ENCODE measurements at places on chromosomes 13 and 19. TPM values are rescaled to one million over a fixed set of nuclear protein-coding genes. Genes with fewer than 3 reads are reported as not detected.

- DNase-seq = peak; percentile 79
Measured at GRCh38 chr19:55062735-55063491, at the start of gene RDH13. RDH13 (minus strand) TSS chr19:55063148; CDS start chr19:55063032, 116 bp downstream.

Gene DYRK1B
- 34.9 TPM for polyA plus RNA-seq

GRCh38 chr19:55537741-55538111 lies 793 bp upstream of the SBK2 start:
- no peak for DNase-seq

Gene CATSPERD
- not detected for polyA plus RNA-seq

DNA sequence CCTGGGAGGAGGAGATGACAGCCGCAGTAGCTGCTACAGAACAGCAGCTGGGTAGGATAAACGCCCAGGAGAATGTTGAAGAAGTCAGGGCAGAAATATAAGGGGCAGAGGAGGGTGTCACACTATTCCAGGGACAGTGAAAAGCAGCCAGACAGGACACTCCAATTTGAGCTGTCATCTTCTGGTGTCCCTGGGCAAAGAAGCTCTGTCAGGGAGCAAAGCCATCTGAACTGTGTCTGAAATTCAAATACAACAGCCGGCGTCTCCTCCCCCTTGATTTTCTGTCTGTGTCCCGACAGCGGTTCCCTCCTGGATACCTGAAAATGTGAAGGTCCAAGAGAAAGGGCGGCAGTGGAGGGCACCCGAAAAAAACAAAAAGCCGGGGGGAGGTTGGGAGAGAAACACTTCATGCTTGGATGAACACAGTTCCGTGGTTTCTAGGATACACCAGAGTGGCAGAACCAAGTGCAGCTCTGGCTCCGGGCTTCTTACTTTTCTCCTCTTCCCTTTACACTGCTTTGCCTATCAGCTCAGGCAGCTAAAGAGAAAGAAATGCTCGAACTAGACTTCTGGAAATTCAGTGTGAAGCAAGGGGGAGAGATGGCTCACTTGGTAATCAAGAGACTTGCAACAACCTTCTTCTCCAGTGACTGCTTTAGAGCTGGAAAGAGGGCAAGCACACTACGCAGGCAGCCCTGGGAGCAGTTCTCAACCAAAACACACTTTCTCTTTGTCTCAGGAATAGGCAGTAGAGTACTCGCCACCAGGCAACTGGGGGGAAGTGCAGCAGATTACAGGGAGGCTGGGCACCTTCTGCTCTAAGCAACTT lies 465.6 kb downstream of the ITGBL1 start:
- no peak for DNase-seq

DNA sequence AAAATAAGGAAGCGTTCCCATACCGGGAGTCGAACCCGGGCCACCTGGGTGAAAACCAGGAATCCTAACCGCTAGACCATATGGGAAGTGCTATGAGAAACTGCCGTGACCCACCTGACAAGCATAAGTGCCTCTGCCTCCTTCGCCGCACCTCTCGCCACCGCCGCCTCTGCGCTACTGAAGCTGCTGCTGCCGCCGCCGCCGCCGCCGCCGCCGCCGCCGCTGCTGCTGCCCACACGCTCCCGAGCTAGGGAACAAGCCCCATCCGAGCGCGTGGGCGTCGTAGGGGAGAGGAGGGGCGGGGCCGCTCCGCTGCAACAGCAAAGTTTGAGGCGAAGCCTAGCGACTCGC lies 610 bp upstream of the WBP4 start:
- peak; percentile 73 for DNase-seq

- peak; percentile 90 for DNase-seq
Measured at GRCh38 chr19:35717665-35718344, at the start of gene KMT2B. KMT2B (plus strand) TSS chr19:35718003; CDS start chr19:35718019, 16 bp downstream.

DNA sequence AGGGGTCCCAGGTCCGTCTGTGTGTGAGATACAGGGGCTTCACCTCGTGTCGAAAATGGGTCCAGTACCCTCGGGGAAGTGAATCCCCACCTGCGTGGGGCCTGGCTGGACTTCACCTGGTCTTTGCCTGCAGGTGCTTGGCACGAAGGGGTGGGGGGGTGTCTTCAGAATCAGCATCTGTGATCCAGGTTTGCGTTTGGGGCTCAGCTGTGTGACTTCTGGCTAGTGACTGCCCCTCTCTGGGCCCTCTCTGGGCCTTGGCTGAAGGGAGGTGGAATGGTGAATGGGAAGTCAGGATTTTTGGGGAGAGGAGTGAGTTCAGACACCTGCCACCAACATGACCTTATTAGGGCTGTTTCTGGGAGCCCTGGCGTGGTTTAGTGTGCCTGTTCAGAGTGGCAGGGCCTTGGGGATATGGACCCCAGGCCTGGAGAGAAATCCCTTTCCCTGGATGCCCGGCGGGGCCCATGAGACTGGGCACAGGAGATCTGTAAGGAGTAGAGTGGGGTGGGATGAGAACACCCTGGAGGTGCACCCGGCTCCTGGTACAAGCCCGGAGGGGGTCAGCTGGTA lies 2.7 kb downstream of the CELF5 start:
- no peak for DNase-seq

DNA sequence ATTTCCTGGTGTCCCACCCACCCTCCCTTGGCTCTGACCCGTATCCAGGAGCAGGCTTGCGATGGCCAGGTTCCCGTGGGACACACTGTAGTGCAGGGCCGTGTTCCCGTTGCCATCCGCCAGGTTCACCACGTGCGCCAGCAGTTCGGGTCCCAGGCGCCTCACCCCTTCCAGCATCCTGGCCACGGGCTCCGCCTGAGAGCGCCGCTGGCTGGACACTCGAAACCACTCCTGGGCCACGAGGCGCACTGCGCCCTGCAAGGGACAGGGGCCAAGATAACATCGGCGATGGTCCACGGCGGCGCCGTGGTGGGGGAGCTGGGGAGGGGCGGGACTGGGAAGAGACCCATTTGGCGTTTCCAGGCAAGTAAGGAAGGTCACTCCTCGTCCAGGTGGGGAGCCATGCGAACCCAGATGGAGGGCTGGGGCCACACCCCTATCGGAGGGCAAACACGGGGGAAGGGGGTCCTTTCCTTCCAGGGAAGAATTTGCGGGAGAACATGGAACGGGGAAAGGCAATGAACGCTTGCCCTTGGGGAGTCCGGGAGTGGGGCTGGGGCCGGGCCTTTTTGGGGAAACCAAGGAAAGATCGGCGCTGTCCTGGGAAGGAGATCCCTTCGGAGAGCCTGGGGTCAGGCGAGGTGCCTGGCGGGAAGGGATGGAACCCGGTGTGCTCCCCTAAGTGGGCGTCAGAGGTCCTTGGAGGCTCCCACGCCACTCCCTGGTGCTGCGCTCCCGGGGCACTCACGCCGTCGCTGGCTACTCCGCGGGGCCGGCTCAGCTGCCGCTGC lies 9.9 kb downstream of the KANK3 start:
- DNase-seq = no peak

Gene ZNF90
- 20.4 TPM for polyA plus RNA-seq

Gene ACTL9
- not detected for polyA plus RNA-seq

GRCh38 chr13:112186091-112186490 lies 119.1 kb downstream of the SOX1 start:
- no peak for DNase-seq

- no peak for DNase-seq
Measured at GRCh38 chr13:25463496-25463895, 91.7 kb downstream of the ATP8A2 start.

Gene VSTM1
- polyA plus RNA-seq = 0.22 TPM

- no peak for DNase-seq
Measured at GRCh38 chr19:19209372-19209771, 2.4 kb upstream of the NCAN start.

DNA sequence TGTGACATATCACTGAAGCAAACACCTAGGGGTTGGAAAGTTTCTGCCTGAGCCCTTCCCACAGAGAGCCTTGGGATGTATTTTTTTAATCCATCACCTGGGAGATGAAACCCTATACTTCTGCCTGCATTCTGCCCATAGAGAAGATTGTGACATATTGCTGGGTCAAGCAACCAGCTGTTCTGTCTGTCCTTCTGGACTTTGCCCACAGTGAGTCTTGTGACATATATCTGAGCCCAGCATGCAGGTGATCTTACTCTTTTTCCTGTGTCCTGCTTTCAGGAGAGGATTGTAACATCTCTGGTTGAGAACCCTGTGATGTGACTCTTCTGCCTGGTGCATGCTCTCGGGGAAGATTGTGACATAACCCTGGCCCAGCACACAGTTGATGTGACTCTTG lies 24.9 kb upstream of the ZNF681 start:
- DNase-seq = no peak

Gene GADD45B
- 11.6 TPM for polyA plus RNA-seq

GRCh38 chr19:10227026-10227971 lies 3.8 kb downstream of the S1PR2 start:
- peak; percentile 48 for DNase-seq

DNA sequence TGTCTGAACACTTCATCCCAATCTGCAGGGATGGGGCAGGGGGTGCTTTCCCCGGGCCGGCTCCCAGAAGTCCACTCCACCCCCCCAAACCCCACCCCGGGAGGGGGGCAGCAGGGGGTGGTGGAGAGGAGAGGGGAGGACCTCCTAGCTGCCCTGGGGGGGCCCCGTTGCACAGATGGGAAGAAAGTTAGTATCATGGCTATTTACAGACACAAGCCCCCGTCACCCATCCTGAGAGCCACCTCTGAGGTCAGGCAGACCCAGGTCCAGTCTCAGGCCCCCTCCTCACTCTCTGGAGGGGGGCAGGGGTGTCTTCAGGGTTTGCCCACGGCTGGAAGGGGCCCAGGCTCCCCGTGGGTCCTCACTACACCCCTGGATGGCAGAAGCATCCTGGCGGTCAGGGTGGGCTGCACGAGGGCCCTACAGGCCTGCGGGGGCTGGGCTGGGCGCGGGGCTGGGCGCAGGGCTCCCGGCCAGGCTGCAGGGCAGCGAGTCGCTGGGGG lies 5.8 kb upstream of the REXO1 start:
- DNase-seq = no peak

Gene SH2D3A
- 0.64 TPM for polyA plus RNA-seq

Gene CPT1C
- 15.3 TPM for polyA plus RNA-seq

All from left renal pelvis (tissue), 4 donors.